ENCODE measurements at places on chromosomes 12 and 14. TPM values are rescaled to one million over a fixed set of nuclear protein-coding genes. Genes with fewer than 3 reads are reported as not detected.

DNA sequence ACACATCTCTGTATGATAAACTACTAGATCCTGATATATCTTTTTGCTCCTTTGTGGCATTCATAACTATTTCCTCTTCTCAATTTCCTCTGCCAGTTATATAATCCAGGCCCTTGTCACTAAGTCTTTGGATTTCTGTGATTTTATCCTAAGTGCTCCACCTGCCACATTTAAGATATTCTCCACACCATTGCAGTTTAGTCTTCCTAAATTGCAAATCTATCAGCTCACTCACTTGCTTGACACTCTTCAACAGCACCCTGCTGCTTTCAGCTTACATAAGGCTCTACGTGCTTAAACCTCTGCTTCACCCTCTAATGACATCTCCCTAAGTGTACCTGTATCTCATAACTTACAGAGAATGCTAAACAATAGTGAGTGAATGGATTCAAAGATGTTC, 1032.2 kb upstream of the SEL1L start:
- no peak for DNase-seq

- DNase-seq = no peak
These were observed 32.7 kb upstream of the RIN3 start for GRCh38 chr14:92480856-92481255.

DNA sequence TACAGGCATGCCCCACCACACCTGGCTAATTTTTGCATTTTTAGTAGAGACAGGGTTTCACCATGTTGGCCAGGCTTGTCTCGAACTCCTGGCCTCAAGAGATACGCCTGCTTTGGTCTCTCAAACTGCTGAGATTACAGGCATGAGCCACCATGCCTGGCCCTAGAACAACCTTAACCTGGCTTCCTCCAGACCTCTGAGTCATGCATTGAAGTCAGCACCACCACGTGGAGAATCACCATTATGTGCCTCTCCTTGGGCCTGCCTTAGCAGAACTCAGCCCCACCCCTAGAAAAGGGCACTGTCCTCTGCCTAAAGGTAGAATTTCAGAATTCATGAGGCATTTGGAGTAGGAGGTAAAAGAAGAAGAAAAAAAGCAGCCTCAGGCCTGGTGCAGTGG, 49.0 kb downstream of the LIMA1 start:
- DNase-seq = peak; percentile 90

GRCh38 chr14:91317381-91318308, 73.1 kb upstream of the GPR68 start:
- peak; percentile 65 for DNase-seq

- DNase-seq = no peak
These were observed 11.6 kb upstream of the UNC119B start for GRCh38 chr12:120698665-120699064.

GRCh38 chr12:52910248-52910883, 5.5 kb upstream of the KRT8 start:
- DNase-seq = no peak

- peak; percentile 70 for DNase-seq
These were observed 105.8 kb downstream of the BMP4 start for GRCh38 chr14:53850714-53851296.

DNA sequence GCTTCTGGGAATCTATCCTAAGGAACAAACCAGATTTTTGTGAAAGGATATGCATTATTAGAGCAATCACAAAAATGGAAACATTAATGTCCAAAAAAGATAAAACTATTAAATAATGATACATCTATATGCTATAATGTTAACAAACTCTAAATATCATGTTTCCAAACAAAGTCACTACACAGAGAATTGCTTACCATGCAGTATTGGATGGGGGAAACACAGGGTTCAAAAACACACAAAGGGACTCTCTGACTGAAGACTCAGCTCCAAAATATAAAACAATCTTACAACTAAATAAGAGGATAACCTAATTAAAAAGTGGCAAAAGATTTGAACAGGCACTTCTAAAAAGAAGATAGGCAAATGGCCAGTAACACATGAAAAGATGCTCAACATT, 304.2 kb downstream of the DPF3 start:
- DNase-seq = no peak

KRT75 gene
- 7.3 TPM for total RNA-seq

ANKRD33 gene
- total RNA-seq = not detected

TAS2R50 gene
- total RNA-seq = 1.0 TPM

Measured in bronchial epithelial cell (primary cell).